Chondrocyte (in vitro differentiated cells): ENCODE measurements at places on chromosomes 3 and 15. TPM values are rescaled to one million over a fixed set of nuclear protein-coding genes. Genes with fewer than 3 reads are reported as not detected.

Gene CPLX3
- not detected in 3 replicates for total RNA-seq

Gene SLC2A2
- total RNA-seq: not detected in 3 replicates

Gene ADGRG7
- not detected in 3 replicates for total RNA-seq

Gene IGSF11
- not detected in 3 replicates for total RNA-seq

Gene PROS1
- 24.5 to 32.6 TPM (median 25.6 TPM) in 3 replicates for total RNA-seq

Gene ANKRD34C
- total RNA-seq: 0.07 to 1.3 TPM (median 0.92 TPM) in 3 replicates

Gene CCDC39
- total RNA-seq: not detected in 3 replicates

Gene ABHD10
- total RNA-seq: 26.3 to 35.5 TPM (median 26.5 TPM) in 3 replicates

DNA sequence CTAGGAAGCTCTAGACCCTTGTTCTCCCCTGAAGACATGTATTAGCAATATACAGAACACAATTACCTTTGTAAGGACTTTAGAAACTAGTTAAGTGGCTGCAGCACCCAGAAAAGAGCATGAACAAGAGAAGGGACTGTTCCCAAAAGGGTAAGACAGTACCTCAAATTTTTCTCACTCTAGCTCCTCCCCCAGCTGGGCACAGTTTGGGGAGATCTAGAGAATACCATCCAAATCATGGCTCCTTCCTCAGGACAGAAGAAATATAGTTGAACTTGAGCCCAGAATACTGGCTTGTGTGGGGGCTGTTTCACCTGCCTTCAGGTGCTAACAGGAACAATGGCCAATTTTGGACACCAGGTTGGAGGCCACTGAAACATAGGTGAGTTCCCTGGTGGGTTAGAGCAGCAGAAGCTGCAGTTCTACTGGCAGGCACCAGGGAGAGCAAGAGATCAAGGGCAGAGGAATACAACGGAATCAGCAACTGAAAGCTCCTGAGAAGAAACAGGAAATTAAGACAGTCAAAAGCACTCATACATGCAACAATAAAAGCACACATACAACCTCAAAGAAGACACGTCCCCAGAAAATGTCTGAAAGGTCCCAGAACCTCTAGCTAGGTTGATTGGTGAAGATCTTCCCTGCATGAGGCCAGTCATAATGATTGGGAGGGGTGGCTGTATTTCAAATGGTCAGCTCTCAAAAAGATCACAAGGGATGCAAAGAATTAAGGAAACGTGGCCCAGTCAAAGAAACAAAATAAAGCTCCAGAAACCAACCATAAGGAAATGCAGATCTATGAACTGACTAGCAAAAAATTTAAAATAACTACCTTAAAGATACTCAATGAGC lies 104.9 kb upstream of the ASB14 start:
- DNase-seq: no peak
- peaks cover 4% of the 10 kb centered on the region for H3K36me3 ChIP-seq
- H3K27me3 ChIP-seq: peaks cover 16% of the 10 kb centered on the region
- no peak overlapping the region for H3K4me3 ChIP-seq

- no peak overlapping the region for H3K4me3 ChIP-seq
- H3K36me3 ChIP-seq: no peaks in the 10 kb centered on the region
- H3K4me1 ChIP-seq: no peaks in the 10 kb centered on the region
- no peak for DNase-seq
These were observed 391.0 kb downstream of the ZIC4 start for GRCh38 chr3:147015334-147015733.

DNA sequence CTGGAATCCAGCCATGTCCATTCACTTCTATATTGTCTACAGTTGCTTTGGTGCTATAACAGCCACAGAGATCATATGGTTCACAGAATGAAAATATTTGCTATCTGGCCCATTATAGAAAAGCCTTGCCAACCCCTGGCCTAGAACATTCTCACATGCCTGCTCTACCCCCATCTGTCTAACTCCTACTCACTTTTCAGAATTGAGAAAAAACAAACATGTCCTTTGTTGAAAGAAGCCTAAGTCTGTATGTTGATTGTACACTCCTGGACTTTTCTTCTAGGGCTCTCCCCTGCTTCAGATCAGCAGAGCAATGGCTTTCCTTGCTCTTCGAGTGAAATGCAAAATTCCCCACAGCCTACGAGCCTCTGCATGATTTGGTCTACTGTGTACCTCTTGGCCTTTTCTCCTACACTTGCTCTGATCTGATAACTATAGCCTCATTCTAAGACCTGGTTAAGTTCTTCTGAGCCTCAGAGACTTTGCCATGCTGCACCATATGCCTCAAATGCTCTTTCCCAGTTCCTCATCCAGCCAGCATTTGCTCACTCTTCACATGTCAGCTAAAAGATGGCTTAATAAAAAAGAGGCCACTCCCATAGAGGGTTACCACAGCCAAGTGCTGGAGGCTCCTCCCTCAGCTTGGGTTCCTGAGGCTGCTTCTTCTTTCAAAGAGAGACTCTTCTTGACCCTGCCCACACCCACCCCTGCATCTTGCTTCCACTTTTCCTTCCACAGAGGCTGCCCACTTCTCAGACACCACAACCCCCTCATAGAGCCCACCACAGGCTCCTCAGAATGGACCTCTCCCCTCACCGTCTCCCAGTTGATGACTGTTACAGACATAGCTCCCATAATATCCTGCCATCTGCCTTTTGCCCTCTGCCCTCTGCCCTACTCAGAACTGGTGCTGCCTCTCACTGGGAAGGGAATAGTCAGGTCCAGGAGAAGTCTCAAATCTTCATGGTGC lies 22.9 kb upstream of the DCLK3 start:
- H3K27me3 ChIP-seq: peaks cover 32% of the 10 kb centered on the region
- peaks cover 2% of the 10 kb centered on the region for H3K36me3 ChIP-seq
- H3K4me1 ChIP-seq: peaks cover 14% of the 10 kb centered on the region
- H3K4me3 ChIP-seq: no peak overlapping the region

GRCh38 chr3:172644258-172644657 lies 66.6 kb downstream of the NCEH1 start:
- no peak for DNase-seq
- no peak overlapping the region for H3K4me3 ChIP-seq
- H3K36me3 ChIP-seq: peaks cover 6% of the 10 kb centered on the region
- H3K27me3 ChIP-seq: no peaks in the 10 kb centered on the region
- H3K27ac ChIP-seq: no peak overlapping the region
- H3K4me1 ChIP-seq: peaks cover 9% of the 10 kb centered on the region

DNA sequence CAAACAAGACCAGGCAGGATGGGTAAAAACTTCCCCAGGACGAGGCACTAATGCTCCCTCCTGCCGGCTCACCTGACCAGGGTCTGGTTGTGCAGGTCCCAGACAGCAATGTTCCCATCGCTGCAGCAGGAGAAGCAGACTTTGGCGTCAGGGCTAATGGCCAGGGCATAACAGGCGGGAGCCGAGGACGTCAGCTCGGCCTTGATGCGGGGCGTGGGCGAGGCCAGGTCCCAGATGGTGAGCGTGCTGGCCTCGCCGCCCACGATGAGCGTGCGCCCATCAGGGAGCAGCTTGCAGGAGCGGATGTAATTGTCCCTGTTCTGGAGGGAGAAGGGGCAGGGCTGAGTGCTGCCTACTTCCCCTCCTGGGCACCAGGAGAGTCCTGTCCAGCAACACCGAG lies 43.4 kb downstream of the TLE3 start:
- H3K4me3 ChIP-seq: no peak overlapping the region
- no peak overlapping the region for H3K27ac ChIP-seq
- no peak for DNase-seq
- peaks cover 65% of the 10 kb centered on the region for H3K36me3 ChIP-seq
- H3K4me1 ChIP-seq: no peaks in the 10 kb centered on the region
- H3K27me3 ChIP-seq: no peaks in the 10 kb centered on the region

DNA sequence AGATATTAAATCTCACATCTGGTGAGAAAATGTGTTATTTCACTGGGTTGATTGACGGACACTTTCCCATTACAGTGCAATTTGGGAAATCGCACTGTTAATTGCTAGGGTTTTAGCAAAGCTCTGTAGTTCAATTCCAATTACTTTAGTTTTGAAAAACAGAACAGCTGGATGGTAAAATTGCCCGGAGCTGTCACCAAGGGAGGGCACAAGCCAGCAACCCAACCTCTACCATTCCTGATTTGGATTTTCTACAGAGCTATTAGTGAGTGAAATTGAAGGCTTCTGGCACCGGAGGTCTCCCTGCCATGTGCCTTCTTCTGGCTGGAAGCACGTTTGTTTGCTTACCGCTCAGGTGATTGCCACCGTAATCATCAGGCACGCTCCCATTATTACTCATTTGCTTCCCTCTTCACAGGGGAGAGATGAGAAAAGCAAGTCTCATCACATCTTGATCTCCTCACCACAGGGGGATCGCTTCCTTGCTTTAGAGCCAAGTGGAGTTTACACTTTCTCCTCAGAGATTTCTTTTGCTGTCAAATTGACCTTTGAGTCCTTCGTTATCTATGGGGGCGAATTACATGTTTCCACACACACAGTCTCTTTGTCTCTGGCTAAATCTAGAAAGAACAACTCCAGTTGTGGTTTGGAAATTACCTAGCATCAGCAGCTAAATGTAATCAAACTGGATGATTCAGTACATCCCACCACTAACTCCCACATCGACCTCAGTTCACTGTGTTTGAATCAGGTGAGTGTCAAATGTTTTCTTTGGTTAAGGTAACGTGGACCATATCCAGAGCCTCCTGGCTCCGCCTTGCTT lies 421.7 kb upstream of the GOLIM4 start:
- H3K36me3 ChIP-seq: no peaks in the 10 kb centered on the region
- no peak for DNase-seq
- H3K4me1 ChIP-seq: peaks cover 5% of the 10 kb centered on the region
- H3K27ac ChIP-seq: no peak overlapping the region

GRCh38 chr3:49673121-49673714 lies 933 bp upstream of the APEH start:
- H3K4me3 ChIP-seq: peak overlapping the region; percentile 90
- peak overlapping the region; percentile 99 for H3K27ac ChIP-seq
- no peaks in the 10 kb centered on the region for H3K27me3 ChIP-seq
- peaks cover 6% of the 10 kb centered on the region for H3K36me3 ChIP-seq
- DNase-seq: no peak
- H3K4me1 ChIP-seq: peaks cover 24% of the 10 kb centered on the region

- H3K4me1 ChIP-seq: no peaks in the 10 kb centered on the region
- H3K4me3 ChIP-seq: no peak overlapping the region
- H3K36me3 ChIP-seq: no peaks in the 10 kb centered on the region
- H3K27ac ChIP-seq: no peak overlapping the region
These were observed 482.6 kb downstream of the PLOD2 start for GRCh38 chr3:145678401-145678800.

DNA sequence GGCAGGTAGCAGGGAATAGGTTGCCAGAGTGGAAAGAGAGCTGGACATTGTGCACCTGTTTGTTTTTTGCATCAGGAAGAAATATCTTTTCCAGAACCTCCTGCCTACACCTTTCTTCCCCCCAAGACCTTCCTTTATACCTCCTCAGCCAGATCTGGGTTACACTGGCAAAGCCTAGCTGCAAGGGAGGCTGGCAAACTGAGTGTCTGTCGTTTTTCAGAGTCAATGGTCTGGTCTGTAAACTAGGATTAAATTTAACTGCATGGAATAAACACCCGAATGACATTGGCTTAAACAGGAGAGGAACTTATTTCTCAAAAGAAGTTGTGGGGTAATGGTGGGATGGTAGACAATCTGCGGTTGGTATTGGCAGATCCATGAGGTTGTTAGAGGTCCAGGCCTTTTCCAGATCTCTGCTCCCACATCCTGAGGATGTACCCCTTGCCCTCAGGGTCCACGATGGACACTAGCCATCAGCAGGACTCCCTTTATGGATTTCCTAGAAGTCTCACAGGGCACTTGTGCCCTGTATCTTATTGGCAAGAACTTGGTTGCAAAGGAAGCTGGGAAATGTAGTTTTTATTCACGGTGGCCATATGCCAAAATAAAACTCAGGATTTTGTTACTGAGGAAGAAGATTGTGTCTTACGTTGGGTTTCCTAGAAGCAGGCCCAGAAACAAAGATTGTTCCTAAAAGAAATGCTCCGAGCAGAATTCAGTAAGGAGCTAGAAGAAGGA lies 3.2 kb upstream of the RARRES1 start:
- peaks cover 4% of the 10 kb centered on the region for H3K4me1 ChIP-seq
- H3K4me3 ChIP-seq: no peak overlapping the region
- no peak for DNase-seq
- no peak overlapping the region for H3K27ac ChIP-seq
- H3K36me3 ChIP-seq: peaks cover 8% of the 10 kb centered on the region

DNA sequence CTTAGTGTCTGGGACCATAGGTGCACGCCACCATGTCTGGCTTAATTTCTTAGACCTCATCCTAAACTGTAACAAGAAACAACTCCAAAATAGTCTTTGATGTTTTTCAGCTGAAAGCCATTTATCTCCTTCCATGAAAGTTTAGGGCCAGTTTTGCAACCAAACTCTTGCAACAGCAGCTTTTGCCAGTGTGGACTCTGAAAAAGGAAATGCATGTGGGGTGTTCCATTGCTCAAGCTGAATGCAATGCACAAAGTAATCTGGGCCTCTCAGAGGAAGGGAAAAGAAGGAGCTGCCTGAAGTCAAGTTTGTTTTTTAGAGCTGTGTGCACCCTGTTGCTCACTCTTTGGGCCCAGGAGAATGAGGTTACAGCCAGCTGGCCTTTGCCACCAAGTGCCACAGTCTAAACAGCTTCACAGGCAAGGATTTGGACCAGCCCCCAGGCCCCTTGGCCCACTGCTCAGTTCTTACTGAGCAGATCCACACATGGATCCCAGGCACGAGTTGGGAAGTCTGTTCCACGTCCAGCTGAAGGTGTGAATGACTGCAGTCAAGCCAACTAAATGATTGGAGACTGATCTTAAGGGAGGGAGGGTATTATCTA lies 212.3 kb upstream of the LRRFIP2 start:
- DNase-seq: no peak
- peaks cover 29% of the 10 kb centered on the region for H3K36me3 ChIP-seq
- no peaks in the 10 kb centered on the region for H3K4me1 ChIP-seq

GRCh38 chr15:32104061-32104995 lies 74.0 kb downstream of the CHRNA7 start:
- H3K27ac ChIP-seq: no peak overlapping the region
- H3K36me3 ChIP-seq: no peaks in the 10 kb centered on the region
- no peak overlapping the region for H3K4me3 ChIP-seq
- no peaks in the 10 kb centered on the region for H3K4me1 ChIP-seq

GRCh38 chr15:56047354-56047753 lies 53.9 kb upstream of the NEDD4 start:
- H3K36me3 ChIP-seq: peaks cover 2% of the 10 kb centered on the region
- no peaks in the 10 kb centered on the region for H3K27me3 ChIP-seq
- no peak overlapping the region for H3K27ac ChIP-seq
- peaks cover 5% of the 10 kb centered on the region for H3K4me1 ChIP-seq
- no peak for DNase-seq

- no peak overlapping the region for H3K27ac ChIP-seq
- no peaks in the 10 kb centered on the region for H3K27me3 ChIP-seq
- DNase-seq: no peak
- H3K36me3 ChIP-seq: no peaks in the 10 kb centered on the region
- H3K4me1 ChIP-seq: peaks cover 25% of the 10 kb centered on the region
These were observed 75.4 kb upstream of the ZNF385D start for GRCh38 chr3:21826416-21826815.

- no peaks in the 10 kb centered on the region for H3K27me3 ChIP-seq
- H3K4me1 ChIP-seq: no peaks in the 10 kb centered on the region
- no peak for DNase-seq
- H3K4me3 ChIP-seq: no peak overlapping the region
These were observed 252.0 kb downstream of the CACNA2D3 start for GRCh38 chr3:54374214-54374852.

GRCh38 chr15:63860555-63860954 lies 26.8 kb upstream of the HERC1 start:
- DNase-seq: no peak
- H3K4me3 ChIP-seq: no peak overlapping the region
- H3K36me3 ChIP-seq: no peaks in the 10 kb centered on the region
- peaks cover 25% of the 10 kb centered on the region for H3K4me1 ChIP-seq
- H3K27me3 ChIP-seq: no peaks in the 10 kb centered on the region
- no peak overlapping the region for H3K27ac ChIP-seq

- no peak for DNase-seq
- H3K27ac ChIP-seq: peak overlapping the region; percentile 72
- H3K4me1 ChIP-seq: peaks cover 30% of the 10 kb centered on the region
- no peaks in the 10 kb centered on the region for H3K36me3 ChIP-seq
- H3K4me3 ChIP-seq: no peak overlapping the region
These were observed 107.1 kb upstream of the C15orf61 start for GRCh38 chr15:67413770-67414390.
